ENCODE measurements at places on chromosomes 5 and 9.
A peak's percentile ranks its signal among the peaks of the same experiment; 100 is the strongest.

DNA sequence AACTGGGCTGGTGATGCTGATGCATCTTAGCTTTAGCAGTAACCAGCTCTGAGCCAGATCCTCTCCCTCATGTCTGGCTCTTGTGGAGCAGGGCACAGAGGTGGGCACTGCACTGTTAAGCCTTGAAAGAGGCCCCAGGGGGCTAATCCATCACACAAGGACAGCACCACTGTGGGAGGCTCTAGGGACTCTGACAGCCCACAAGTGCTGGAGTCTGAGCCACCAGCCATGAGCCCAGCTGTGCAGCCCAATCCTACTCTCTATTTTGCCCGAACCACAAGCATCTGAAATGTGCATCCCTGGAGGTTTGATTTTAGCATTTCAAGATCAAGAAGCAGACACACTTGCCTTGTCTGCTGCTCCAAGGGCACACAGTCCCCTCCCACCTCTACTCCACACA is 407.1 kb upstream of the TRPC7 start:
- no peak for DNase-seq

DNA sequence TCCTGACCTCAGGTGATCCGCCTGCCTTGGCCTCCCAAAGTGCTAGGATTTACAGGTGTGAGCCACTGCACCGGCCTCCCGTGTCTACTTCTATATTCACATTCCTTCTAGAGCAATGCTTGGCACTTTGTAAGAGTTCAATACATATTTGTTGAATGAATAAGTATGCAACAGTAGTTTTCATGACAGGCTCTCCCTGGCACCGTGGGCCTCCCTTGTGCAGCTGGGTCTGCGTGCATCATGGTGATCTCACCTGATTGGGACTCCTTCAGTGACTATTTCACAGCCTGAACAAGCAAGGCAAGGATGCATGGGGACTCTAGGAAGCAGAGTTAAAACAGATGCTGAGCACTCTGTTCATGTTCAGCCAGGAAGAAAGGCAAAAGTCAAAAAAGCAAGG is 6.8 kb upstream of the ZBTB34 start:
- peak; percentile 64 for DNase-seq

GRCh38 chr9:129626625-129627284 is 792 bp downstream of the NTMT1 start:
- DNase-seq, result peak; percentile 83

GRCh38 chr5:65952259-65952658 is 25.9 kb downstream of the ERBIN start:
- DNase-seq, result no peak

DNA sequence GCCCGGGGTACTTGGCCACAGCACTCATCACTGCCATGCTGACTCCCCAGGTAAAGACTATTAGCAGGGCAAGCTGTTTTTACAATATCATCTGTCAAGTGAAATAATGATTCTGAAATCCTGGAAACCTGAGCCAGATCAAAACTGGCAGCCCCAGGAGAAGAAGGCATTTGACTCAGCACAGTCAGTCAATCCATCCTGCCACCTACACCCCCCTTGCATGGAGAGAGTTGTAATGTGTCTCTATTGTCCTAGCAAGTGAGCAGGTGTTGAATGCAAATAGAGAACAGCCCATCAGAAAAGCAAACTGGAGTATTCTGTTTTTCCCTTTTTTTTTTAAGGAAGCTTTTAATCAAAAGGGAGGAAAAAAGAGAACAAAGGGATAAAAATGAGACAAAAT is 291.2 kb downstream of the BRINP1 start:
- DNase-seq, result no peak

GRCh38 chr5:56055859-56056258 is 61.1 kb upstream of the IL6ST start:
- no peak for DNase-seq
